ENCODE measurements at places on chromosomes 16 and 17.

DNA sequence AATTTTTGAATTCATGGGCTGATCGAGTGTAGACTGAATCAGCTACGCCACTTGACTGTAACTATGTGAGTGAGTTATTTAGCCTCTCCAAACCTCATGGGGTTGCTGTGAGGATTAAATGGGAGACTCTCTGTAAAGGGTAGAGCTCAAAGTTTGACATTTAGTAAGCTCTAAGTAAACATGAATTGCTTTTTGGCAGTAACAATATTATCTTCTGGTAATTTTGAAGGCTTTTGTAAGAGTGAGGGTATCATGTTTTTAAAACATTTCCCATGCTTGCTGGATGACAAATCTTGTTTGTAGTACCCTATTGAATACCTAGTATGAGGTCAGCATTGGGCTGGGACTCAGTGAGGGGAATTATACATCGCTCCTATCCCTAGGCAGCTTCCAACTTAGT lies 35.3 kb downstream of the MRTFB start:
- DNase-seq = no peak

DNA sequence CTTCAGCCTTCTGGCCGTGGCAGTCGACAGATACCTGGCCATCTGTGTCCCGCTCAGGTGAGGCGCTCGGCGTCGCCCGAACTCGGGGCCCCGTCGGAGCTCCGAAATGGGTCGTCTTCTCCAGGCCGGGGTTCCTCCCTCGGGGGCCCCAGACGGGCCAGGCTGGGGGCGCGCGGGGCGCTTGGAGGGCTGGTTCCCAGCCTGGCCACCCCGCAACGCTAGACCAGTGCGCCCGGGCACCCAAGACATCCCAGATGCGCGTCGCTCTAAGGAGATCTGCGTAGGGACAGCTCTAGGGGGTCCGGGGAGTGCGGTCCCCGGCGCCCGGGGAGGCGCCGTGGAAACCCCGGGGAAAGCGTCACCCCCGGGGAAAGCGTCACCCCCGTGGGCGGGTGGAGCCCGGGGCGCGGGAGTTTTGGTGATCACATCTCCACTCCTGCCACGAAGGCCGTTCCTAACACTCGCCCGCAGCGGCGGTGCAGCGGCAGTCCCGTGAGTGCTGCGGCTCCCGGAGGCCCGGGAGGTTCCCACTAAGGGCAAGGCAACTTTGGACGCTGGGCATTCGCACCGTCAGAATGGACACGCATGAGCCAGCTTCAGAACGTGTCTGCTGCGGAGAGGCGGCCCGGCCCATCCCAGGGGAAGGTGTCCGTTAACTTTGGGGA lies 729 bp downstream of the ADORA2B start:
- DNase-seq = no peak

GRCh38 chr17:42304187-42305030 lies 16.1 kb downstream of the STAT5A start:
- DNase-seq = no peak

- no peak for DNase-seq
Observed at GRCh38 chr16:46717692-46718091, 28.2 kb downstream of the ORC6 start.

DNA sequence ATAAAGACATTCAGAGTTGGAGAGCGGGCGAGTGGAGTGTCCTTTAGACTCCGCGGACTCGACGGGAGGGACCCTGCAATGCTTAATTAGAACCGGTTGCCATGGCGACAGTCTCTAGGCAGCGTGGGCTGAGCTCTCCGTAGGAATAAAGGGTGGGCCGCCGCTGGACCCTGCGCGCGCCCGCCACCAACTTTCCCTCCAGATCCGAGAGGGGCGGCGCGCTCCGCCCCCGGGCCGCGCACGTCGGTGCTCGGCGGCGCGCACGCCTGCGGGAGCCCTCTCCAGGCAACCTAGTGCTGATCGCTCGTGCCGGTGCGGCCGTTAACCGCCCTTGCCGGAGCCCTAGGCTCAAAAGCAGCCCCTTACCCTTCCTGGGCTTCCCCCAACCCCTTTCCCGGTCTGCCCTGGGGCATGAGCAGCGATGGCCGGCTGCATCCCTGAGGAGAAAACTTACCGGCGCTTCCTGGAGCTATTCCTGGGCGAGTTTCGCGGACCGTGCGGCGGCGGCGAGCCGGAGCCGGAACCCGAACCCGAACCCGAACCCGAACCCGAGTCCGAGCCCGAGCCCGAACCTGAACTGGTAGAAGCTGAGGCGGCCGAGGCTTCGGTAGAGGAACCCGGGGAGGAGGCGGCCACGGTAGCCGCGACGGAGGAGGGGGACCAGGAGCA lies at the start of gene PPM1E:
PPM1E (plus strand) TSS at position 278 of the 669 bp plus-strand sequence.
- peak; percentile 4 for DNase-seq

DNA sequence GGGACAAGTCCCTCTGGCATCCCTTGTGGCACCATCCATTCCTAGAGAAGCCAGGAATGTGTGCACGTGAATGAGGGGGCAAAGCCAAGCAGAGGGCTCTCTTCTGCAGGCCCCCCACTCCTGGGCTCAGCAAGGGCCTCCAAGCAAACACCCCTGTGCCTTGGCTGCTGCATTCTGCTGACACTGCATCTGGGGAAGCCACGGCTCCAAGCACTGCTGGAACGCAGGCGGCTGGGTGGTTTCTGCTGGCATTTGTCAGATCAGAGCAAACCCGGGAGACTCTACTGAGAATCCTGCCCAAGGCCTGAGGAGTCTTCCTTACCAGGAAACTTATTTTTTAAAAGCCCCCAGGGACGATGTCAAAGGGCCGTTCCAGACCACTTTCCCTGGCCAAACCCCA lies 23.3 kb downstream of the ATP6V0D1 start:
- no peak for DNase-seq

DNA sequence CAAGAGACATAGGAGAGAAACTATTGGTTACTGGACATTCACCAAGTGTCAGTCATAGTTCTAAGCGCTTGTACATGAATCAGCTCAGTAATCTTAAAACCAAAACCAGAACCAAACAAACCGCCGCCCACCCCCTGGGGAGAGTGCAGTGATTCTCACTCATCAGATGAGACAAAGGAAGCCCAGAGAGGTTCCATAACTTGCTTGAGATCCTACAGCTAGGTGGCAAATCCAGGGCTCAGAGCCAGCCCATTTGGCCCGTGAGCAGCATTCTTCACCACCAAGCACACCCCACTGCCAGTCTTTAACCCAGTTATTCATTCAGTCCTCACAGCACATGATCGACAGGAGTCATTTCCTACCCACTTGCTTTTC lies 37.2 kb upstream of the RGS9 start:
- DNase-seq = peak; percentile 97

- peak; percentile 20 for DNase-seq
Observed at GRCh38 chr17:74116087-74116717, 87.3 kb upstream of the RPL38 start.

GRCh38 chr16:8172551-8172950 lies 417.8 kb downstream of the TMEM114 start:
- no peak for DNase-seq

DNA sequence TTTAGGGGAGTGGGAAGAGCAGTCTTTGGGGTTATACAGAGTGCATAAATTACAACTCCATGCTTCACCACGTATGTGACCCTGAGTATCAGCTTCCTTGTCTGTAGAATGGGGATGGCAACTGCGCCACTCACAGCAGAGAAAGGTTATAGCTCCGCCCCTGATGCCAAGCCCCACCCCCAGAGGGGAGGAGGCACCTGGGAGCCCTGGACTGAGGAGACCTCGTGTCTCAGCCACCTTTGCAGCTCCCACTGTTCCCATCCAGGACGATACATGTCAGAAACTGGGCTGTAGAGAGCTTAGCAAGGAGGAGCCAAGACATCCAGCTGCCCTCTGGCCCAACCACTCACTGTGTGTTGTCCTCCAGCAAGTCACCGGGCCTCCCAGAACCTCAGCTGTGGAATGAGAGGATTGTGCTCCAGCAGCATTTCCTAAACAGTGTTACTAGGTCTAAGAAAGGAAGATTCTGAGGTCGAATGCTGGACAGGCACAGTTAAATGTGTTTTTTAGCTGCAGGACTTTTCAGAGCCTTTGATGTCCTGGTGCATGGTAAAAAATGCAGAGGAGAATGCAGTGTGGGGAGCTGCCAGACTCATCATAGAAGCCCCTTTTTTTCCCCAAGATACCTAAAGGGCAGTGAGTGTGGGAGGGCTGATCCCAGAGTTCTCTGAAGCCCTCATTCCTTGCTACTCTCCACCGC lies 49.4 kb downstream of the BEAN1 start:
- peak; percentile 97 for DNase-seq

- DNase-seq = no peak
Observed at GRCh38 chr16:77496934-77497333, 62.1 kb upstream of the ADAMTS18 start.

DNA sequence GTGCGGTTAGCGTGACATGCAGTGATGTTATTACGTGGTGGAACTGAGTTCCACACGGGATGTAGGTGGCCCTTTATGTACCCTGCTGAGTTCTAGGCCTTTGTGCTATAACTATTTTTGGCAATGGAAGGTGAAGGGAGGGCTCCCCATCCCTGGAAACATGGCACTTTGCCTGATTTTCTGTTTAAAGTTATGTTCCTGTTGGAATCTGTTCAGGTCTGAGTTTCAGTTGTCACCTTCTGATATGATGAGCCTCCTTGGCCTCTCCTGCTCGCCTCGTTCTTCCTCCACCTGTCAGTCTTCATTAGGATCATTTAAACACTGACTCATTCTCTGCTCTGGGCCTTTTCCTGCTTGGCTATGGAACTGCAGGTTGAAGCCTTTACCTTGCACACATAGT lies 200.6 kb downstream of the FTO start:
- DNase-seq = no peak

DNA sequence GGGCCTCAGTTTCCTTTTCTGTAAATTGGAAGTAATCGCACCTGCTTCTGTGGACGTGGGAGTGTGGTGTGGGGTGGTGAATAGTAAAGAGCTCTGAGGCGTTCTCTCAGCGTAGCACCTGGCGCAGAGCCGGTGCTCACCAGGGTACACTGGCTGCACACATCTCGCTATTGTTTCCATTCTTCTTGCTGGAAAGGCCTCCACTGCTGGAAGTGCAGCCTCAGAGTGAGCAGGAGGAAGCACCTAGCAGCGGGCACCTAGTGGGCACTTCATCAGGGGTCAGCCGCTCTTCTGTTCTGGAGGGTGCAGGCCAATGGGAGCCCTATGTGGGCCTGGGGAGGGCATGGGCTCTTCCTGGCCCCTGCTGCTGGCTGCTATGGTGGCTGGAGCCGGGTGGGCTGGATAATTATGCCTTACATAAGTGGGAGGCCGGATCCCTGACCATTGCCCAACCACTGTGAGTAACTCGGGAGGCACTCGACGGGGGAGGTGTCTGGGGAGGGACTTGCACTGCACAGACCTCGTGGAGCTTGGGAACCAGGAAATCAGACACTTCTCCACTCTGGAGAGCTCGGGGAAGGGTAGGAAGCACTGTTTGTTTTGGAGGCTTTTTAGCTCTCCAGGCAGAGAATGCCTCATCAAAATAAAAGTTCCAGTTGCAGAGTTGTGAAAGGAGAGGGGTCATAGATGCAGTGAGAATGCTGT lies 1.7 kb downstream of the MAP2K3 start:
- peak; percentile 96 for DNase-seq

DNA sequence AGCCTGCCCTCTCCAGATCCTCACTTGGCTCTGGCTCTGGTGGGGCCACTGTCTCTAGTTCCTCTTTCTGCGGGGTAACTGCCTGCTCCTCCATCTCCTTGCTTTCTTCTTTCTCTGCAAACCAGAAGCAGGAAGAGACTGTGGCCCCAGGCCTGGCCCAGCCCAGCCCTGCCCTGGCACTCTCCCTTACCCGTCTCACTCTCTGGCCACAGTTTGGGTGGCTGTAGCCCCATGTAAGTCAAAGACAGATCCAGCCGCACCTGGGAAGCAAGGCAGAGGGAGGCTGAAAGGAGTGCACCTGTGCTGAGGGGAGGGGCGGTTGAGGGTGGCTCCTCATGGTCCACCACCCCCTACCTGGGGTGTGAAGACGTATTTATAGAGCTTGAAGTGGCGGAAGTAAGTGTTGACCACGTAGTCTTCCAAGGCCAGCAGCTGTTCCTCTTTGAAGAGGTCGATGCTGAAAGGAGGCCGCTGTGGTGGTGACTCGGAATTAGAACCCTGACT lies 2.8 kb downstream of the CFAP119 start:
- no peak for DNase-seq

DNA sequence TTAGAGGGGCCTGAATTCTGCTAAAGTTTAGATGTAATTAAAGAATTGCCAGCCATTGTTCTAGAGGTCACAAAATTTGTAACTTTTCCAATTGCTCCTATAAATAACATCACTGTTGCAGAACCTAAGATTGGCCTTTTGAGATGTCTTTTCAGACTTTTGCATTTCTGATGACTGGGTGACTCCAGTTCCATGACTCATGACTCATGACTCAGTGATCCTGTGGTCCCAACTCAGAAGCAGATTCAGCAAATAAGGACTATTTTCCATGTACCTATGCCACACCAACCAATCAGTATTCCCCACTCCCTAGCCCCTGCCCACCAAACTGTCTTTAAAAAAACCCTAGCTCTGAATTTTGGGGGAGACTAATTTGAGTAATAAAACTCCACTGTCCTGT lies 740.9 kb downstream of the CDH8 start:
- DNase-seq = peak; percentile 31

- DNase-seq = peak; percentile 93
Observed at GRCh38 chr17:82875407-82875856, 35.6 kb upstream of the ZNF750 start.

DNA sequence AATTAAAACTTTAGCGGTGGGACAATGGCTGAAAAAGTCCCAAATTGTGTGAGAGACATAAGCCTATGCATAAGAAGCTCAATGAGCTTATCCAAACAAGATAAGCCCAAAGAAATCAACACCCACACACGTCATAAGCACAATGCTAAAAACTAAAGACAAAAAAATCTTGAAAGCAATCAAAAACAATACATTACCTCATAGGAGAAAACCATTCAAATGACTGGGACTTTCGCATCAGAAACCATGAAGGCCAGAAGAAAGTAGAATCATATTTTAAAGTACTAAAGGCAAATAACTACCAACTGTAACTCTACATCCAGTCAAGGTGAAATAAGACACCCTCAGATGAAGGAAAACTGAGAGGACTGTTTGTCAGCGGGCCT lies 50.2 kb downstream of the ZCCHC14 start:
- no peak for DNase-seq

GRCh38 chr16:2278956-2279800 lies 11.3 kb upstream of the RNPS1 start:
- no peak for DNase-seq

- no peak for DNase-seq
Observed at GRCh38 chr16:89219365-89219764, 1.9 kb downstream of the ZNF778 start.

GRCh38 chr16:73396556-73396955 lies 348.6 kb upstream of the ZFHX3 start:
- no peak for DNase-seq

DNA sequence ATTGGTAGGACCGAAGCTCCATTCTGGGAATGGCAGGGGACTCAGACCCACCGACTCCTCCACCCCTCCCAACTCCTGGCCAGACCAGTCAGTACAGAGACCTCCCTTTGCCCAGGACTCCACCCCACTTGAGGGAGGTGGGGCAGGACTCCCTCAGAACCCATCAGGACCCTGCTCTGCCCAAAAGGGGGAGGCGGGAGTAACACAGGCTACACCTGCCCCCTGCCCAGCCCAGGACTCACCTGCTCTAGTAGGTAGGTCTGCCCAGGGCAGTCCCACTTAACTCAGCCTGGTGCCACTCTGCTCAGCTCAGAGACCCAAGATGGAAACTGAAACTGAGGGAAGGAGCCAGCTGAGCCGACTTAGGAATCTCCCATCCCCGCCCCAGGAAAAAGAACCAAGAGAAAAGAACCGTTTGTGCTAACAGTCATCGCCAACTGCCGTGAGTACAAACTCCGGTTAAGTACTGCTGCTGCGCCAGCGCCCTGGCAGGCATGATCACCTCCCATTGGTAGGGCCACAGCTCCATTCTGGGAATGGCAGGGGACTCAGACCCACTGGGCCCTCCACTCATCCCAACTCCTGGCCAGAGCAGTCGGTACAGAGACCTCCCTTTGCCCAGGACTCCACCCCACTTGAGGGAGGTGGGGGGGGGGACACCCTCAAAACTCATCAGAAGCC lies 503 bp downstream of the DHX58 start:
- DNase-seq = peak; percentile 39

Measured in trophoblast cell (in vitro differentiated cells and primary cell).